ENCODE measurements at places on chromosomes 2 and 18.

DNA sequence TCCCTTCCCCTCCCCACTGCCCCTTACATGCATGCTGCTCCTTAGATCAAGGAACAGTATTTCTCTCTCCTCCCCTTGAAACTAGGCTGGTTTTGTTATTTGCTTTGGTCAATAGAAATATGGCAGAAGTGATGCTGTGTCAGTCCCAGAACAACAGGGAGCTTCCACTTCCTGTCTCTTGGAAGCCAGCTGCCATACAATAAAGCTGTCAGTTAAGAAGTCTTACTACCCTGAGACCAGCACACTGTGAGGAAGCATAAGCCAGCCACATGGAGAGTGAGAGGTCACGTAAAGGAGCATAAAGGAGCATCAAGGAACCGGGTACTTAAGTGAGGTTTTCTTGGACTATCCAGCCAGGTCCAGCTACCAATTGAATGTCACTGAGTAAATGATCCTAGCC, 126.6 kb downstream of the NOL4 start:
- DNase-seq = no peak

DNA sequence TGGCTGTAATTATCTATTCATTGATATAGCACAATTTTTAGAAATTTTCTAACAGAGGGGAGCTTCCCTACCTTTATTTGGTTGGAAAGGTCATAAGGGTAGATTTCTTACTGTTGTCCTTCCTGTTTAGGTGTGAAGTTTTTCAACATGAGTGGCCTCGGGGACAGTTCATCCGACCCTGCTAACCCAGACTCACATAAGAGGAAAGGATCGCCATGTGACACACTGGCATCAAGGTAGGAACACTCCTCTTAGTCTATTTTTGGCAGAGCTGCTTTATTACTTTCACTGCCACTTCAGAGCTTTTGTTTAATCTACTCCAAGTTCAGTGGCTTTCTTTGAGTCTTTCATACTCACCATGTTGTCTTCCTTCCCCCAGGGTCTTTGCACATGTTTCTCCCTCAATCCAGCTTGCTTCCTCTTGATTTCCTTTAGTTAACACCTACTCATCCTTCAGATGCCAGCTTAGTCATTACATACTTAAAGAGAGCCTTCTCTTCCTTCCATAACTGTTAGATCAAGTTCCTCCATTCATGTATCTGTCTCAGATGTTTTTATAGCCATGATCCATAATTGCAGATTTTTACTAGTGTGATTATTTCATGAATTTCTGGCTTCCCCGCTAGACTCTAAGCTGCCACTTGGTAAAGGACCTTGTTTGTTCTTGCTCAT, 134.5 kb downstream of the PTRHD1 start:
- DNase-seq = no peak

DNA sequence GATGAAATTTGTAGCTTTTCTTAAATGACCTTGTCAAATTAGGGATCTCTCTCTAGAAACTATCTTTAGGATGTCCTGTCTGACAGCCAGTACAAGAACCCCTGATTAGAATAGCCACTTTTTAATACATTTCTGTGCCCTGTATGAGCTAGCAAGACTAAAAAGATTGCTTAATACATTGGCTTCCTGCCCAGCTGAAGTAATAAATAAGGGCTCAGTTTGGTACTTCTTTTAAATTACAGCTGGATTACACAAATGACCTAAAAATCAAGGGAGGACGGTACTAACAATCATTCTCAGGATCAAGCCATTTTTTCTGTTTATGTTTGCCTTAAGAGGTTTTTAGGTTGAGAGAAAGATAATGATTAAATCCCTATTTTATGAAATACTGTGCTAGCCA, 11.6 kb upstream of the OLA1 start:
- DNase-seq = peak; percentile 35

DNA sequence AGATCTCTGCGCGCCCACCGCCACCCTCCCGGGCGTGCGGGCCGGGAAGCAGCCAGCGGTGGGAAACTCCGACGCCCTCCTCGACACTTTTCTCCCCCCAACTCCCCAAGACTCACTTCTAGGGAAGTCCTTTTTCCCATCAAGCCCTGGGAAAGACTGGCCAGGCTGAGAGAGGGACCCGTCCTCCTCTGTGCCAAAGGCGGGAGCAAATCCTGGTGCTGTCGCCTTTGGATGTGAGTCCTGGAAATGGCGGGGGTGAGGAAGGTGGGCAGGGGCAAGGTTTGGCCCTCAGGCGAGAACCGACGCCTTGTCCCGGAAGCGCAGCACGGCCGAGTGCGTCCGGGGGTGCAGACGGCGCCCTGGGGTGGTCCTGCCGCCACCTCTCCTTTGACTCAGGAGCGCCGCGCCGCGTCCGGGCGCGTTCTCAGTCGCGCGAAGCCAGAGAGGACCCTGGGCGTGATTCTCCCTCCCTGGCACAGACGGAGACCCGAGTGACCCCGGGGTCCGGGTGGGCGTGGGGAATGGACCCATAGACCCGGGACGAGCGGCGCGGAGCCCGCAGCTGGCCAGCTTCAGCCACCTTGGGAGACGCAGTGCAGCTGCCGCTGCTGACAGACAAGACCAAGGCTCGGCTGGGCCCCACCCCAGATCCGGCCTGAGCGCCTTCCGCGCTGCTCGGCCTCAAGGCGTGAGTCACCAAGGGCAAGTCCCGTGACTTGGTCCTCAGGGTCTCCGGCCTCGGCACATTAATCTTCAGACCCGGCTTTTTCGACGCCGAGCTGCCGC, 3.5 kb upstream of the LBX2 start:
- peak; percentile 83 for DNase-seq

DNA sequence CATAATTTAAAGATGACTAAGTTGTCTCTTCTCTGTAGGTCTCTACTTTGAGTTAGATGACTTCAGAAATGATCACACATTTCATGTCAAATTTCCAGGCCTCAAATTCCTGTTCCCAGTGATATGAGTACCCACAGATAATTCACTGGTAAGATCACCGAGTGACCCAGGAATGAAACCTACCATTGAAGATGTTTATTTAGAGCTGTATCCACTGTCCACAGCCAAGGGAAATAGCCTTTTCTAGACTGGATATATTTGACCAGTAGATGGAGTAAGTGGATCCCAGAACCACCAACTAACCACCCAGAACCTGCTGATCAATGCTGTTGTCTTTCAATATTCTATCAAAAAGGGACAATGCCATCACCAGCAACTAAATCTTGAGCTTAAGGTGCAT, 238.8 kb downstream of the SLC8A1 start:
- DNase-seq = peak; percentile 67

GRCh38 chr2:136139631-136140030, 21.7 kb upstream of the CXCR4 start:
- DNase-seq = no peak

DNA sequence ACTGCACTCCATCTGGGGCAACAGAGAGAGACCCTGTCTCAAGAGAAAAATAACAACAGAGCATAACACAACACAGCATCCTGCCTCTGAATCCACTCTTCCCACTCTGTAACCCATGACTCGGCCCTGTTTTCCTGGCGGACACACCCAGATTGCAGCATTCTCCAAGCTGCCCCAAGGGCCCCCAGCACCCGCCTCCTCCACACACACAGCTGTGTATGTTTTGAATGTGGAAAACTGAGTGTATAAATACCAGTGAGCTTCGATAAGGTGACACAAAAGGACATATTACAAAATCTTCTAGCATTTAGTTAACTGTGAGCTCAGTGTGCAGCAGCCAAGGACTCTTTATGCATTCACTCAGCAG, 13.0 kb downstream of the IMPA2 start:
- peak; percentile 61 for DNase-seq

DNA sequence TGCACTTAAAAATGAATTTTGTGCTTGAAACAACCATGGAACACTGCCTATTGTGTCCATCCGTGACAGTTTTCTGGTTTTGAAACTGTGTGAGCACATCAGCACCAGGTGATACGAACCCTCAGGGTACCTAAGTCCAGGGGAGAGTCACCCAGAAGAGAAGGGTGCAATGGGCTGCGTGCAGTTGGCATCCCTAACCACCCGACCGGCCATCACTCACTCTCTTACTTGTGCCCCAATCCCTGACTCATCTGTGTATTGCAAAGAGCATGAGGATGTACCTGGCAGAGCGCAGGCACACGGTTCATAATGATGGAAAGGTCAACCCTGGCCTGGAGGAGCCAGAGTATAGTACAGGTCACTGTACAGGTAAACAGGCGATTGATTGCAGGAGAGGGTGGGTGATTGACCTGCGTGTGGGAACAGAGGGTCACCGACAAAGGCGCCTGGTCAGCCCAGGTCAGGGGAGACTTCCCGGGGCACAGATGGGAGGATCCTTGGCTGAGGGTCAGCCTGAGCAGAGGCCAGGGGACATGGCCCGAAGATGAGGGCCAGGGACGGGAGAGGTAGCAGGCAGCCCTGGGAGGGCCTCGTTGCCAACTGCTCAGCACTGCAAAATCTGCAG, 160.3 kb downstream of the SEPTIN10 start:
- DNase-seq = no peak
